ENCODE measurements at places on chromosomes 5 and 9.

DNA sequence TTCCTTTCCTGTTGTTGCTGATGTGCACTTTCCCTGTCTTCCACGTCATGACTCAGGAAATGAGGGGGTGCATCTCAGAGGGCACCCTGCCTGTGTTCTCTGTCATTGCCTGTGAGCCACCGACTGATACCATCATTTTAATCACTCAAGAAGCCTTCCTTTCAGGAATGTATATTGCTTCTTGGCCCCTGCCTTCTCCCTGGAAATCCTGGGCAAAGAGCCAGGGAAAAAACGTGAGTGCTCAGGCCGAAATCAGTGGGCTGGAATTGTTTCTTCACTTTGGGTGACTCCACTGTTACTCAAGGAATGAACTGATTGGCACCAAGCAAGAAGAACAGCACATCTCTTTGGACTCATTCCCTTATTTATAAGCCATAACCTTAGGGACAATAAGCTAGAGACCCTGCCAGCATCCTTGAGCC is 126.1 kb downstream of the SNX18 start:
- no peak for DNase-seq

GRCh38 chr9:17865881-17866280 is 287.0 kb downstream of the SH3GL2 start:
- no peak for DNase-seq

- DNase-seq, result no peak
Observed at GRCh38 chr5:1411099-1411498, 34.1 kb downstream of the SLC6A3 start.

- DNase-seq, result peak; percentile 41
Observed at GRCh38 chr9:137077010-137077747, at the start of gene UAP1L1. UAP1L1 (plus strand) TSS chr9:137077517; CDS start chr9:137077533, 16 bp downstream.

DNA sequence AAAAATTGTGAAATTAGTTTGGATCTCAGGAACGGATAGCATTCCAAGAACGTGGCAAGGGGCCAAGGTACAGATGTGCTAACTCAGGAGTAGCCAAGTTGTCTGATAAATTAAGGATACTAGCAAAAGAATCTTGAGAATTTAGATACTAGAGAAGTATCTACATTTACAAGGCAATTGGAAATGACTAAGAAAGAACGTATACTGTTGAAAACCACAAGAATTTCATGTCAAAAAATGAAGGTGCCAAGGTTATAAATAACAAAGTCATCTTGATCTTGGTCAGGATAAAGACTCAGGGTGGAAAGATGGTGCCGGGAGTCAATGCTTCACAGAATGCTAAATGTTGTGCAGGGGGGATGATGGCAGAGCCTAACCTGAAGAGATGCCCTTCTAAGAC is 19.2 kb downstream of the CAPSL start:
- DNase-seq, result no peak

DNA sequence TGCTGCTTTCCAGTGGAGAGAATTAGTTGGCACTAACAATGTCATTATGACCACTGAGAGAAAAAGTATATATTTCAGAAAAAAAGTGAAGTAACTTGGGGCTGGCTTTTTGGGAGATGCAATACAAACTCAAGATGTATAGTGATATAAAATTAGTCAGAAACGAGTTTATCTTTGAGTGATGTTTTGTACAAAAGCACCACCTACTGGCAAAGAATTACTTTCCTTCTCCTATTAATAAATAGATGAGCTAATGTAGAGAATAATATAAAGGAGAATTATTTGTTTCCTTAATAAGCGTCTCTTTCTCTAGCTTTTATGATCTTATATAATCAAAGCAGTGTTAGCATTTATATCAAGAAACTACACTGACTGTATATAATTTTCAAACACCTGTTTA is 158.8 kb downstream of the MEF2C start:
- no peak for DNase-seq

- DNase-seq, result no peak
Observed at GRCh38 chr9:6590772-6591384, 54.7 kb downstream of the GLDC start.

DNA sequence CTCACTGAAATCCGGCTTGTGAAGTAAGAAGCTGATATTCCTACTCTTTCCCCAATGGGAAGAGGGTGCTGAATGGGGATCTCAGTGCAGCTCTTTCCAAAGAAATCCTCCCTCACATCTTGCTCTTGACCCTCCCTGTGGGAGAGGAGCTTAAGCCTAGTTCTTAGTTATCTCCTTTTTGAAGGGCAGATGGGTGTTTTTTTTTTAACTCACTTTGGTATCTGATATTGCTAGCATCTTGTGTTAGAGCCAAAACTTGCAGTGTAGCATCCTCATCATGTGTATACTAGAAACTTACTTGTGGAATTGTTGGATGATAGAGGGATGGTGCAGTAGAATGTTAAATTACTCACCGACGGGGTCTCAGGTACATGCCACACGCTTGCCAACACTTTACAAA is 90.2 kb downstream of the F2RL2 start:
- DNase-seq, result no peak

- no peak for DNase-seq
Observed at GRCh38 chr5:156197042-156197635, 129.8 kb upstream of the SGCD start.

GRCh38 chr9:10548348-10548747 is 64.5 kb downstream of the PTPRD start:
- DNase-seq, result no peak

- no peak for DNase-seq
Observed at GRCh38 chr5:337563-338130, 16.1 kb downstream of the AHRR start.

DNA sequence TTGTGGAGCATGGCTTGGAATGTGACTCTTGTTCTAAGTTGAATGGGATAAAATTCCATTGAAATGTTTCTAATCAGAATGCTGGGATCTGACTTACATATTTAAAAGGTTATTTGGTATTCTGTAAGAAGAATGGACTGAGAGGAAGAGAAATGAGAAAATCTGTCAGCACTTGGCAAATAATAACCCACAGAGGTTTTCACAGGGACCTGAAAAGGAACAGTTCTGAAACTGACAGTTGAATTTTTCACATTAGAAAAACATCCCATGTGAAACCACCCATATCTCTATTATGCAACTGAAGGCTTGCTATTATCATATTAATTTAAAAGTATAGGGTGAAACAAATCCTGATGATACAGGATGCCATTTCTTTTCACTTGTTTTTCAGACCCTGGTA is 302.7 kb downstream of the EPB41L4A start:
- no peak for DNase-seq

- DNase-seq, result no peak
Observed at GRCh38 chr9:127049581-127049980, 72.9 kb downstream of the ANGPTL2 start.

DNA sequence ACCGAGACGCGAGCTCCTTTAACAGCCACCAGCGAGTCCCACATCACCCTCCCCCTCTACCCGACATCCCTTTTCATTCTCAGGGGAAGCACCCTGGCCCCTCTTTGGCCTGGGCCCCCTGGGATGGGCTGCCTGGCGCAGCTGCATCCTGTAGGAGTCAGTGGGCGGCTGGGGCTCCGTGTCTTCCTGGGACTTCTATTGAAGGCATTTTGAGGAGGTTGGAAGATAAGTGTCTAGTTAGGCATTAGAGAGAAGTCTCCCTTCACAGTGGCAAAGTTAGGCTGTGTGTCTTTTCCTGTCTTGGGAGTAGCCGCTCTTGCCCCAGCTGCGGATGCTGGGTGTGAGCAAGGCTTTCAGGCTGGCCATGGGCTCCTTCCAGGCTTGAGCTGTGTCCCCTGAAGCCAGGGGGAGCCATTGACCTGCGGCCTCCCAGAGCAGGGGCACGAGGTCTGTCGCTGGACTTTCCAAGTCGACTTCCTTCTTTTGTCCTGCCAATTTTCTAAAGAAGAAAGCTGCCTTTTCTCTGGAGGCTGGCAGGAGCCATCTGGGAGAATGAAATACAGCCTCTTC is 18.6 kb upstream of the NKD2 start:
- no peak for DNase-seq

- DNase-seq, result no peak
Observed at GRCh38 chr5:2169850-2170760, 287.4 kb upstream of the IRX4 start.

GRCh38 chr9:122261469-122261881 is 3.2 kb downstream of the RBM18 start:
- no peak for DNase-seq

- no peak for DNase-seq
Observed at GRCh38 chr5:81739291-81739690, 11.6 kb downstream of the SSBP2 start.

GRCh38 chr5:74938250-74938933 is 72.2 kb upstream of the FAM169A start:
- no peak for DNase-seq

DNA sequence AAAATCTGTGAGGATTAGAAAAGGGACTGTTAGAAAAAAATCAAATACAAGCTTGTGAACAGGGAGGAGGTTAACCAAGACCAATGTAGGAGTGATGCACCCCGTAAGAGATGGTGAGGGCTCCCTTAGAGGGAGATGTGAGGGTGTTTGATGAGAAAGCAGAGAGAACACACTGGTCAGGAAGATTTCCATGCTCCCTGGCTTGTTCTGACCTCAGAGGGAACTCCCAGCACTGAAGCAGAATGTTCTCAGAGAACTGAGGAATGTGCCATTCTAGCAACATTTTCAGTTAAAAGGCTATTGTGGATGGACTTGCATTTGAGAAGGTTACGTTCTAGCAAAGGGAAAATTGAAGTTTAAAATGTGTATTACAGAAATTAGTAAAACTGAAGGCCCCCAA is 110.6 kb downstream of the HTR4 start:
- DNase-seq, result no peak

GRCh38 chr9:107738789-107739188 is 249.2 kb upstream of the KLF4 start:
- DNase-seq, result no peak

DNA sequence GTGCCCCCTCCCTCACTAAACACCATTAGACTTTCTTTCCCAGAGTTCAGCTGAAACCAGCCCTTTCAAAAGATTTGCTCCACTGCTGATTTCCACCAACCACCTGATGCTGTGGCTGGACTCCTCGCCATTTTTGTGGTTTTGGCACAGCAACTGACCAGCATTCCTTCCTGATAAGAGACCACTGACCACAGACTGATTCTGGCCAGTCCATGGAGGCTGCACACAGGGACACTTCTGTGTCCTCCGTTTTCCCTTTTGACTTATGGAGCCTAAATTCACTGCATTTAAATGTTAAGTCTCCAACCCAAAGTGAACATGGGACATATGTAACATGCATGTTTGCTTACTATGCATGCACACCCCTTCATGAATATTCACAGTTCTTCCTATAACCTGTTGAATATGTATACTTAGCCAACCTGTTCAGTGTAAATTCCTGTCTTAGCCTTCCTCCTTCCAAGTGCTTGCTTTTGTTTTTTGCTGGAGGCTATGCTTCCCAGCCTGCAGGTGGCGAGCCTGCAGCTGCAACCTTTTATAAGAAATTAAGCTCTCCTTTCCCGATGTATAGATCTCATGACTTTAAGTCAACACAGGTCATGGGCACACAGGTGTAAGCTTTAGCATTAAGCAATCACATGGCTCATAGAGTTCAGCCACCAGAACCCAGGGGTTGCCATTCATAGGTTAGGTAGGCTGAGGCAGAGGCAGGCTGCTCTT is 78.7 kb downstream of the ACTL7B start:
- no peak for DNase-seq

DNA sequence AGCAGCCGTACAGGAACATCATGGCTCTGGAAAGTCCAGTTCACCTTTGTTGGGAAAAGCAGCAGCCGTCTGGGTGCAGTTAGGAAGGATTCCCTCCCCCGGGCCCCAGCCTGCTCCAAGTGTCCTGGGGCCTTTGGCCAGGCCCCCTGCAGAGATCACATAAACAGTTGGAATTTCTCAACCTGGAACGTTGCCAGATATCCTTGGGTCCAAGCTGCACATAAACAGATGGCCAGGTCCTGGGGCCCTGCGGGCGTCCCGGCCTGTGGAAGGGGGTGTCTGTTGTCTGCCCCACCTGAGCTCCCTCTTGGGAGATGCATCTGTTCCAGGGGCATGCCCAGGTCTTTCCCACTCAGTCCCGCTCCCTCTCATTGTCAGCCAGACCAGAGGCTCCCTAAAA is 92.7 kb downstream of the COL5A1 start:
- DNase-seq, result no peak

DNA sequence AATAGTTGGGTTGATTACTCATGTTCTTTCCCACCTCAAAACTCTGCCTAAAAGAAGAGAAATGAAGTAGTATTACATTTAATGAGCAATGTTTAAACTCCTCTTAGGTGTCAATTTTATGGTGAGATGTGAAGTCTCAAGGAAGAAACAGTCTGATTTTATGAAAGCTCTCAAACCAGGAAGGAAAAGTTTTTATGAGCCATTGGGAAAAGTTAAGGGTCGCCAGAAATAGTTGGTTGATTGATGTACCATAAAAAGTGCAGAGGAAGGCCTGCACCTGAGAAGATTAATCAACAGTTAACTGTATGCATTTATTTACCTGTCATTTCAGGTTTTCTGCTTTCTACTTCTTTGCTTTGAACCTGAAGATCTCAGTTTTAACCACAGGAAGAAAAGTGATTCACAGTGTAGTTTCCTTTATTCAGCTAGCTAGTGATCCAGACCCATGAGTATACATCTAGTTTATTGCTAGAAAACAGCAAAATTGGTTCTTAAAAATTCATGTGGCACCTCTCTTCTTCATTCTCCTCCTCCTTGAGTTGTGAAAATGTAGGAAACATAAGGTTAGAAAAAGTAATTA is 133.1 kb downstream of the CSNK1G3 start:
- DNase-seq, result no peak

DNA sequence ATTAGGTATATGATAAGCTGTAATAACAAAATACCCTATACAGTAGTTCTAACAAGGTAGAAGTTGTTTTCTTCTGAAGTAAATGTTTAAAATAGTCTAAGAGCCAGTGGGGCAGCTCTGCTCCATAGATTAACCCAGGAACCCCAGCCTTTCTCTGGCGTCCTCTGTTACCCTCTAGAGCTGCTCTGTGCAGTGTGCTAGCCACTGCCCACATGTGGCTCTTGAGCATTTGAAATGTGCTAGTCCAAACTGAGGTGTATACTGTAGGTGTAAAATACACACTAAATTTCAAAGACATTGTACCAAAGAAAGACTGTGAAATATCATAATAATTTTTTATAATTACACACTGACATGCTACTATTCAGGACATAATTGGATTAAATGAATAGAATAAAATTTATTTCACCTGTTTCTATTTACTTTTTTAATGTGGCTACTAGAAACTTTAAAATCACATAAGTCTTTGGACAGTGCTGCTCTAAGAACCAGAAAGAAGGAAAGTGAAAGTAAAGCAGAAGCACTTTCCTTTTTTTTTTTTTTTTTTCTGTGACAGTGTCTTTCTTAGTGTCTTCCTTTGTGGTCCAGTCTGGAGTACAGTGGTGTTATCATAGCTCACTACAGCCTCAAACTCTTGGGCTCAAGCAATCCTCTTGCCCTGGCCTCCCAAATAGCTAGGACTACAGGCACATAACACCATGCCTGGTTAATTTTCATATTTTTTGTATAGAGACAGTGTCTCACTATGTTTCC is 39.3 kb downstream of the RAI14 start:
- DNase-seq, result no peak

DNA sequence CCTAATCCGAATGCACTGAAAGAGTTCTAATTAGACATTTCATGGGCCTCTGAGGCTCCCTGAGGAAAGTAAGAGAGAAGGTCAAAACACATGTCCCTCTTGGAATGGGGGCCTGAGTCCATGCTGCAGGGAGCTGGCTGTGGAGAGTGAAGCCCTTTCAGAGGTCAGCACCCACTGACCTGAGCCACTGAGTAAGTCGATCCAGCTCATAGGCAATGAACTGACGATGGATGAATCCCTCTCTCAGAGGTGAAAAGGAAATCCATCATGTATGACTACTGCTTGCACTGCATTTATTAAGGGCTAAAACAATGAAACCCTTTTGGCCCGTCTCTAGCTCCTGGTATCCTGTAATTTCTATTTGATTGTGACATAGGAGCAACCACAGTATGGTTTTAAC is 288.9 kb upstream of the VLDLR start:
- no peak for DNase-seq

- no peak for DNase-seq
Observed at GRCh38 chr5:38431242-38431853, 125.1 kb downstream of the LIFR start.

All from stimulated activated CD4-positive, alpha-beta T cell treated with anti-CD3 and anti-CD28 coated beads, Interleukin-1b, Interleukin-23, amount 100 ng/mL, for 24 hours (primary cell).